Stimulated activated CD4-positive, alpha-beta T cell treated with anti-CD3 and anti-CD28 coated beads, Interleukin-1b, Interleukin-23, amount 100 ng/mL, for 1 hour (primary cell): ENCODE measurements at places on chromosomes 12 and 14.

- no peak for DNase-seq
Measured at GRCh38 chr12:55654511-55655214, 18.0 kb downstream of the OR10P1 start.

GRCh38 chr14:56087671-56088471 is 30.3 kb upstream of the PELI2 start:
- DNase-seq, result no peak

DNA sequence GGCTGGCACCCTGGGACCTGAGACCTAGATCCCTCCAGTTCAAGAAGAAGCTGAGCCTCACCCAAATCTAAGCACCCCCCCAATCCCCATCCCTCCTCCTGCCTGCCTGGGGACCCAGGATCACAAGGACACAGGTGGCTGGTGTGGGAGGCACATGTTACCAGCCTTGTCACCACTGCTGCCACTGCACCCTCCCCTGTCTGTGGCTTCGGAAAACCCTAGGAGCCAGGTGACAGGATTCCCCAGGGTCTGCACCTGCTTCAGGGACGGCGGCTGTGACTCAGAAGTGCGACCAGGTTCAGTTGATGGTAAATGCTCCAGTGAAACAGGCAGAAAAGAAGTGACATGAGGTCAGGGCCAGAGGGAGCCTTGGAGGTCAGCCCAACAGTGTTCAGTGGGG is 62.8 kb upstream of the FAM222A start:
- DNase-seq, result no peak

DNA sequence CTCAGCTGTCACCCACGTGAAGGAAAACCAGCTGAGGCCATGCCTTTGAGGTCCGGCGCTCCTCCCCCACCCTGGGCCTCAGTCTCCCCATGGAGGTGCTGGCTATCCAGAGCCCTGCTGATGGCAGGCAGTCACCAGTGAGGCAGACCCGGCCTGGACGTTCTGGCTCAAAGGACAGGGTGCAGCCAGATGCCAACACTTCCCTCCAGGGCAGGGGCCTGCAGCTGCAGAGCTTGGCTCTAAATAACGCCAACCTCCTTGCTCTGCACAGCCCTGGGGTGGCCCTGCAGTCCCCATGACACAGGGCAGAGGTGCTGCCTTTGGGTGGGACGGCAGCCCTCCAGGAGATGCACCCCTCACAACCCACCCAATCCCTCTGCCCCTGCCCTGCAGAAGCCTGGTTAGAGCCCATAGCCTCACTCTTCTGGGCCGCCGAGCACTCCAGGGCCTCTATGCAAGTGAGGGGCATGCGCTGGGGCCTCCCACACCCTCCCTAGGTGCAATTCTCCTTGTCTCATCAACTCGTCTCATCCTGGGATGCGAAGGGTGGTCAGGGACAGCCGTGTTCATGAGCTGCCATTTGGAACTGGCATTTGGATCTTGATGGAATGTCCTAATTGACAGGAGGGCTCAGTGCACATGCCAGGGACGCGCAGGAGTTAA is 30.4 kb downstream of the CCDC85C start:
- DNase-seq, result no peak

DNA sequence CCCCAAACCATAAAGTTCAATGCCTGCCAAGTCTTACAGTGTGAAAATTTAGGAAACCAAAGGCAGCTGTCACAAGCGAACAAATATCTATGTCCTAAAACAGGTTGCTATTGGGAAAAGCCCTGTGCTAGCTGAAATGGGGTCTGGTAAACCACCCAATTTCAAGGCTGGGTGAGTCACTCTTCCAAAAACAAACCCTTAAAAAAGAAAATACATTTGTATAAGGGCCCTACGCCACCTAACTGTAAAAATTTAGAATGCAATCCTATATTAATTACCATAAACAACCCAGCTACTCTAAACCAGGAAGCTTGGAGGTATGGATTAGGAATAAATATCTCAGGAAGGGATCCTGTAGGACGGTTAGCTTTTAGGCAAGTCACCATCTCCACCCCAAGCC is 32.1 kb downstream of the PRMT8 start:
- no peak for DNase-seq

- DNase-seq, result no peak
Measured at GRCh38 chr12:122150127-122150681, 23.8 kb downstream of the IL31 start.

DNA sequence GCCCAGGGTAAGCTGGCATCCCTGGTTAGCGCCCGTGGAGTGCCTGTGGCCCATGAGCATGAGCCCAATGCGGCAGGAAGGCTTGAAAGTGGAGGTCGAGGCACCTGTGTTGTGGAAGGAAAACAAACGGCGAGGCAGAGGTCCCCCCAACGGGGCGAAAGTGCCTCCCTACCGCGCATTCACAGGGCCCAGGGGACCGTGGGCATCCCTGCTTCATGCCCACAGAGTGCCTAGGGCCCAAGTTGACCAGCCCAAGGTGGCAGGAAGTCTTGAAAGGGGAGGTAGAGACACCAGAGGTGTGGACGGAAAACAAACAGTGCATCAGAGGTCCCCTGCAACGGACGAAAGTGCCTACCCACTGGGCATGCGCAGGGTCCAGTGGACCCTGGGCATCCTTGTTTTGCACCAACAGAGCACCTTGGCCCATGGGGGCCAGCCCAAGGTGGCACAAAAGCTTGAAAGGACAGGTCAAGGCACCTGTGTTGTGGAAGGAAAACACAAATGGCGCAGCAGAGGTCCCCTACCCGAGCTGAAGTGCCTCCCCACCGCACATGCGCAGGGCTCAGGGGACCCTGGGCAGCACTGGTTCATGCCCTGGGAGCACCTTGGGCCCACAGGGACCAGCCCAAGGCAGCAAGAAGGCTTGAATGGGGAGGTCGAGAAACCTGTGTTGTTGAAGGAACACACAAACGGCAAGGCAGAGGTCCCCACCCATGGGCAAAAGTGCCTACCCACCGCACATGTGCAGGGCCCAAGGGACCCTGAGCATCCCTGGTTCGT is 377.5 kb downstream of the ALG10 start:
- DNase-seq, result no peak

GRCh38 chr12:72105849-72106248 is 166.3 kb upstream of the TRHDE start:
- DNase-seq, result no peak

- DNase-seq, result peak; percentile 60
Measured at GRCh38 chr14:67695394-67695949, at the start of gene RDH11. RDH11 (minus strand) TSS chr14:67695764; CDS start chr14:67695703, 61 bp downstream.

DNA sequence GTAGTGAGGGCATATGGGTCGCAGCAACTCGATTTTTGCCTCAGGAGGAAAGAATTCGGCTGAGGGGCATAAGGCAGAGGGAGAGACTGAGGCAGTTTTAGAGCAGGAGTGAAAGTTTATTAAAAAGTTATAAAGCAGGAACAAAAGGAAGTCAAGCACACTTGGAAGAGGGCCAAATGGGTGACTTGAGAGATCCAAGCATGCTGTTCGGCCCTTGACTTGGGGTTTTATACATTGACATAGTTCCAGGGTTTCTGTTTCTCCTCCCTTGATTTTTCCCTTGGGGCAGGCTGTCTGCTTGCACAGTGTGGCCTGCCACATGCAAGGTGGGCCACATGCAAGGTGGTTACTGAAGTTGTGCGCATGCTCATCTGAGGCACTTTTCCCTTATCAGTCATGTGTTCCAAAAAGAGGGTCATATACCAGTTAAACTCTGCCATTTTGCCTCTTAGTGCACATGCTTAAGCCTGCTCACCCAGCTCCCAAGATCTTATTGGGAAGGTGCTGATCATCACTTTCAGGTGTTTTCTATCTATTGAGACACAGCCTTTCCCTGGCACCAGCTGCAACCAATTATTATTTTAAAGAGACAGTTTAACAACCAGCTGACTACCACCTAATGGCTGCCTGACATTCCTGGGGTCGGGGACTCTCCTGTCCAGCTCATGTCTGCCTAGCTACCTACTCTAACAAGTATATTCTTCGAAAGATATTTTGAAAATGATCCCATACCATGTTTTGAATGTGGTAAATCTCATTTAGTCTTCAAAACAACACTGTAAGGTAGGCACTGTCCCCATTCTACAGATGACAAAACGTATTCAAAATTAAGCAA is 19.9 kb downstream of the PTGER2 start:
- no peak for DNase-seq

DNA sequence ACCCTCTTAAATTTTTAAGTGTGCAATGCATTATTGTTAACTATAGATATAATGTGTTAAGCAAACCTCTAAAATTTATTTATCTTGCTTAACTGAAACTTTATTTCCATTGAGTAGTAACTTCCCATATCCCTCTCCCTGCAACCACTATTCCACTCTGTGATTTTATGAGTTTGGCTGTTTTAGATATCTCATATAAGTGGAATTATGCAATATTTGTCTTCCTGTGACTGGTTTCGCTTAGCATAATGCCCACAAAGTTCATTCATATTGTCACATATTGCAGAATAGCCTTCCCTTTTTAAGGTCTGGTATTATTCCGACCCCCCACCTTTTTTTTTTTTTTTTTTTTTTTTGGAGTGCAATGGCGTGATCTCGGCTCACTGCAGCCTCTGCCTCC is 247.6 kb downstream of the EMP1 start:
- DNase-seq, result no peak

DNA sequence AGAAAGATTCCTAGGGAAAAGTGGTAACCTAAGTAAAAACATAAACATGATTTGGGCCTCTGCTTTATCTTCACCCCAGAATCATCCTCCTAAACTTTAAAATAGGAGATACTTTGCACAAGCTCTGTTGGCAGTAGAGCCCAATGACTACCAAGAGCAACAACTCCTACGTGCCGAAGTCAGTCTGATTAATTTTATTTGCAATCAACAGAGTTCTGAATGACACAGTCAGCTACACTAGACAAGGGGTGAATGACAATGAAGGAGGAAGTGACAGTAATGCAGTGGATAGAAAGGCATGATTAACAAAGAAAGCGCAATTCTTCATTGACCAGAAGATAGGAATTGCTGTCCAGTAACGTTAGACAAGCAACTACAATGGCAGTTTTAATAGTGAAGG is 957.9 kb upstream of the USP15 start:
- no peak for DNase-seq

DNA sequence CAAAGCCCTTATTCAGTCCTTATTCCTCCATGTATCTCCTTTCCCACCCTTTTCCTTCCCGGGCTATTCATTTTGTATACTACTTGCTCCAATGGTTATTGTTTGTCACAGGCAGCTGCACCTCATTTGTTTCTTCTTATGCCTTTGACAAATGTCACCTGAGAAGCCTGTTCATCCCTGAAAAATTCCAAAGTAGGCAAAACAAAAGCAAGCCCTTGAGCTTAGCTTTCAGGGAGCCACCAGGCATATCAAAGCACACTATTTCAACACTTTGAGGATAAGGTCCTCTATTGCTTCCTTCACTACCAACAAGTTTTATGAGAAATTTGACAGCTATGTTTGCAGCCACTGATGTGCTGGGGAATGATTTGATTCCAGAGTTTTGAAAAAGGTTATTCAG is 738.7 kb upstream of the LMO3 start:
- DNase-seq, result no peak

GRCh38 chr14:106511800-106512198 is 985.4 kb downstream of the TMEM121 start:
- no peak for DNase-seq

DNA sequence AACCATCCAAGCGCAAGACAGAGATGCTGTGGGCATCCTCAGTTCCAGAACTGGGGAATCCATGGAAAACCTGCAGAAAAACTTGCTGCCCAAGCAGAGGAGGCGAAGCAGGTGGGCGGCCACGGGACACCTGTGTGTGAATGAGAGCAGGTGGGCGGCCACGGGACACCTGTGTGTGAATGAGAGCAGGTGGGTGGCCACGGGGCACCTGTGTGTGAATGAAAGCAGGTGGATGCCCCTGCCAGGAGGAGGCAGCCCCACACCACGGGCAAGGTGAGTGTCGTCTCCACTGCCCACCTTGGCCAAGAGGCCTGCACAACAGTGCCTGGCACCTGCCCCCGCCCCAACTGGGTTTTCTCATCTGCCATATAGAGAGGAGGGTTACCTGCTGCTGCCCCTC is 59.2 kb downstream of the GSC start:
- no peak for DNase-seq

- DNase-seq, result no peak
Measured at GRCh38 chr12:102059343-102059742, 2.4 kb downstream of the WASHC3 start.

GRCh38 chr12:100489251-100489820 is 15.7 kb downstream of the NR1H4 start:
- no peak for DNase-seq

DNA sequence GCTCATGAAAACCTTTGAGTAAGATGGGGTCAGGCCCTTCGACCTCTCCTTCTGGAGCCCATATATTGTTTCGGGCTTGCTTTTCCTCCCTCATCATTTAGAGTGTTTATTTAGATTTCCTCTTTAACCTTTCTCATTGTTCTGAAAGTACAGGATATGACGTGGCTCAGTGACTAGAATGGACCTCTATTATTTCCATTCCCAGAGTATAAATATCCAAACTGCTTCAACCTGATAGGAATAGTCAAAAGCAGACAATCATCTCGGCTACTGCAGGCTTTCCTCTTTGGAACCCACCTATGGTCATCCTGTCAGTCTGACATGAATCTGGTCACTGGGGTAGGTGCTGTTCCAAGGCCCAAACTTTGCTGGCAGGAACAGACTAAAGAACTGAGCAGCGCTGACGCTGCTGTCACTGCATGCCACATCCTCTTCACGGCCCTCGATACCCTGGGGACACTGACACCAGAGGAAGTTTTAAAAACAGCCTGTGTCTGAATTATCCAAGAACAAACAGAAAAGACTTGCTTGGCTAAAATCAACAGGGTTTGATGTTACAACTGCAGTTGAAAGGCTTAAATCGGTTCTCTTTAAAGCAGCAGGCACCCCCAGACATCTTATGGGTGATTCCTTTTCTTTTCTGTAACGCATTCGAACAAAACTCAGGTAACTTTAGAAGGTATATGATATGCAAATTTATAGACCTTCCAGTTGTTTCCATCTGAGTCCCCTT is 5.0 kb upstream of the DDX47 start:
- DNase-seq, result no peak

DNA sequence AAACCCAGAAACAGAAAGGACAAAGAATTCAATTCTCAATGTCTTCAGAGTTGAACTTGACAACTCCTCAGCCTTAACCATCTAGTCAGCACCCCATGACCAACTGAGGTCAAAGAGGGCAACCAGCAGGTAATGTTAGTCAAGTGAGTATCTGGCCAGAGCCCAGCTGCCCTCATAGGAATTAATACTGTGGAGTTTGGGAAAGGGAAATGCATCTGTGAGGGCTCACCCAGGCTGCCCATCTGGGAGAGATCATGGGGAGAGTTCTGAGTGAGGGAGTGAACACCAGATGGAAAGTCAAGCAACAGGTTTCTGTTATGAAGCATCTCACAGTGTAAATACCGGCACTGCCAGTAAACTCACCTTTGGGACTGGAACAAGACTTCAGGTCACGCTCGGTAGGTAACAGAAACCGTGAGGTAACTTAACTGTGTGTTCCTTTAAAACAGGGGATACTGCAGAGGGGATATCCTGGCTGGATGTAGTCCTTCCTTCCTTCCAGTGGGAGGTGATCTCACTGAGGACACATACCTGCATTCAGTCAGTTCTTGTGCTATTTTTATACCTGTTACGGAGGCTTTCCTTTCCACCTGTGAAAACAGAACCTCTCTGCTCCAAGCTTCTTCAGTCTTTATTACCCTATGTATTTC is 94.4 kb downstream of the DAD1 start:
- no peak for DNase-seq

- no peak for DNase-seq
Measured at GRCh38 chr12:118334939-118335567, 37.7 kb downstream of the TAOK3 start.

- DNase-seq, result no peak
Measured at GRCh38 chr14:32635061-32635719, 303.5 kb upstream of the NPAS3 start.
